ENCODE measurements at places on chromosomes 7 and 10.

DNA sequence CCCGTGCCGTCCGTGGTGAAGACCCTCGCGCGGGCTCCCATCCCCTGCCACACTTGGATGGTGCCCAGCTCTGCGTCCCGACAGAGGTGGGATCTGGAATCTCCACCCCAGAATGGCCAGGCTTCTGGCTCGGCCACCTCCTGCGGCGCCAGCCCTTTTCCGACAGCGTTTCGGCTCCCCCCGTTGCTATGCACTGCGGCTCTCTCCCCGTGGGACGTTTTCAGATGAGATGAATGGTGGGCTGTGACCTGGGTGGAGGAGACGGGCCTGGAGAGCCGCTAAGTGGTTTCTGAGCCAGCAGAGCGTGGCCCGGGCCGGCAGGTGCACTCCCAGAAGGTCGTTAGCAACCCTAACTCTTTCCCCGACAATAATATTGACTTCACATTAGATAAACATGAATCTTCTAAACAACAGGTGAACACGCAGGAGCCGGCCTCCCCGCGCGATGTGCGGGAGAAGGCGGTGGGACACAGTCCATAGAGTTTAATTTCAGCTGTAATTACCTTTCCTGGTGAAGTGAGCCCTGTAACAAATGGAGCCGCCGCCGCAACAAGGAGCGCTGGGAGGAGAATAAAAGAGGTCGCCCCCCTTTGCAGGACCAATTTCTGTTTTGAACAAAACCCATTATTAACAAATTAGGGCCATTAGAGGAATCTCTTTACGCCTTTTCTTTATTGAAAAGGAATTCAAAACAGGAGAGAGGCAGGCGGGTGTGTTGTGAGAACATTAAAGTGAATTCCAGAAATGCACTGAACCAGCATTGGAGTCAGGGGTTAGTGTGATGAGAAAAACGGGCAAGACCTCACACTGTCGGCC, 294.3 kb upstream of the PFKP start:
- no peak for DNase-seq

DNA sequence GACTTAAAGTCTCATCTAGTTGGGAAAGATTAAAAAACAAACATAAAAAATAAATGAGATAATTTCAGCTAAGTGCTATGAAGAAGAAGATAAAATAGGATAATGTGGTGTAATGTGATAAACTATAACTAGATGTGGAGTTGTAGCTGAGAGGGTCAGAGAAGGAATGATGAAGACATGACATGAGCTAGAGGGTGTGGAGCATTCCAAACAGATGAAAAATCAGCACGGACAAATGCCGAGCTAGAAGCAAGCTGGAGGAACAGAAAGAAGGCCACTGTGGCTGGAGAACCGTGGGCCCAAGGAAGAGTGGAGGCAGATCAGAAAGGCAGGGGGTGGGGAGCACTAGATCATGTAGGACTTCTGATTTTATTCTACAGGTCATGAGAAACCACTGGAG, 70.6 kb downstream of the CDK6 start:
- peak; percentile 70 for DNase-seq

DNA sequence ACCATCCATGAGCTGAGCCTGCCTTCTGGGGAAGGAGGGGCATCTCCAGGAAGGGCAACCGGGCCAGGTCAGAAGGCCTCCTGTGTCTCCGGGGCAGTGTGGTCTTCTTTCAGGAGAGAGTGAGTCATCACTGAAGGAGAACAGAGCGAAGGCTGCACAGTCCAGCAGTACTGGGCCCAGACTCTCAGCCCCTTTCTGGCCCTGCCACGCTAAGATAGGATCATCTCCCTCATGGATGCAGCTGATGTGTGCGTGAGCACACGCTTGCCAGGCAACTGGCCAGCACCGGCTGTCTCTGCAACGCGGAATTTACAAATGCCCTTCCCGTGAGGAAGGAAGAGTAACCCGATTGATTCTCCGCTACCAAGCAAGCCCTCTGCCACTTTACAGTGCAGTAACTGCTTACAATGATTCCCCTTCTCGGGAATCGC, 328.2 kb downstream of the TNS3 start:
- peak; percentile 30 for DNase-seq

- DNase-seq: no peak
Observed at GRCh38 chr10:49273626-49274025, 25.3 kb upstream of the C10orf71 start.

- DNase-seq: no peak
Observed at GRCh38 chr10:71443676-71444075, 47.0 kb downstream of the CDH23 start.

GRCh38 chr10:6201516-6201975, 1.2 kb upstream of the PFKFB3 start:
- peak; percentile 34 for DNase-seq

- DNase-seq: no peak
Observed at GRCh38 chr10:3806603-3807002, 21.6 kb upstream of the KLF6 start.

GRCh38 chr10:70850097-70850496, 34.3 kb downstream of the SGPL1 start:
- no peak for DNase-seq

- DNase-seq: peak; percentile 17
Observed at GRCh38 chr7:108454674-108455550, 1.3 kb downstream of the NRCAM start.

DNA sequence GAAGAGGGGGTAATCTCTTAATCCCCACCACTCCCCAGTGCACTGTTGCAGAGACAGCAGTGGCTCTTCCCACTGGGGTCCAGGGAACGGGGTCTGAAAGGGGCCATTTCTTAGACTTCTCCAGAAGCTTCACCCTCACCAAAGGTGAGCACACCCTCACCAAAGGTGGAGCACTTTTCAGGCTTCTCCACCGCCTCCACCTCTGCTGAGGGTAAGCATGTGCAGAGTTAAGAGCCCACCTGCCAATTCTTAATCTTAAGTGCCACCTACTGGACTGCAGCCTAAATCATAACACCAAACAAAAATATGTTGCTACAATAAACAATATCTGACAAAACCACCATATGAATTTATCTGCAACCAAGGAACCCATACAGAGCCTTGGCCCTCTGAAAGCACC, 27.0 kb downstream of the SNX13 start:
- DNase-seq: no peak

DNA sequence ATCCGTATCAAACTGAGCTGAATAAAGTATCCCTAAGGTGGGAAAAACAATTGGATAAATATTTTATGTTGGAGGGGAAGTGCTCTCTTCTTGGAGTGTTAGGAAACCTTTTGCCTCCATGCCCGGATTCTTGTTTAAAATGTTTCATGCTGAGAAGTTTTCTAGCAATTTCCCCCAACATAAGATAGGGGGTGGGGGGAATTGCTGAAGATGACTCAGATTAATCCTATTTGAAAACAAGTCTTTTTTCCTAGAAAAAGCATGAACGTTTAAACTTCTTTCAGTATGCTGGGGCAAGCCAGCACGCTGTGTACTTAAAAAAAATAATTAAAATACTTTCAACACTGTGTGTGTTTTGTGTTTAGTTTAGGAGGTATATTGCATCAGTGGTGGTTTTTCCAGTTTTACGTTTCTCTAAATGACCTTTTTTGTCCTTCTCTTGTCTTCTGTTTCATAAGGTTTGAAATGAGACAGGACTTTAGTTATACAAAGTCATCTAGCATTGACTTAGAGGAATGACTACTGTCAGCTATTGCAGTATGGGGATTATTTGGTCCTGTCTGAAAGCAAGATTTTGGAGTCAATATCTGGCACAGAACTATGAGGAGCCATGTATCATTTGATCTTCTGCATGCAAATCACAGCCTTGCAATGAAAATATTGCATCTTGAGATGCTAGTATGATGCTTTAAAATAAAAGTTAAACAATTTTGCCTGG, 295.9 kb downstream of the GATA3 start:
- DNase-seq: no peak

DNA sequence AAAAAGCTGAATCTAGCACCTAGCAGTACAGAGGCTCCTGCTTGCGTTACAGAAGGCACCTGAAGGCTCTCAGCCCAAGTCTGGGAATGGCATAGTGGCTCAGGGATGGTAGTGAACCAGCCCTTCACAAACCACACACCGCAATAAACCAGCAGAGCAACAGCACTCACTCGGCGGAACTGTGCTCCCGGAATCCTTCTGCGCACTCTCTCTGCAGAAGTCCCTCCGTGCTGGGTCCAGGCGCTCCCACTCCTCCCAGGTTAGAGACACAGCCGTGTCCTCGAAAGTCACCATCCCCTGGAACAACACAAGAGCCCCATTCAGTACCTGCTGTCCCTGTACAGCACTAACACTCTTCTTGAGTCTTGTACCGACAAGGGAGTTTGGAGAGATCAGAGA, 1.5 kb downstream of the ZNF394 start:
- no peak for DNase-seq

DNA sequence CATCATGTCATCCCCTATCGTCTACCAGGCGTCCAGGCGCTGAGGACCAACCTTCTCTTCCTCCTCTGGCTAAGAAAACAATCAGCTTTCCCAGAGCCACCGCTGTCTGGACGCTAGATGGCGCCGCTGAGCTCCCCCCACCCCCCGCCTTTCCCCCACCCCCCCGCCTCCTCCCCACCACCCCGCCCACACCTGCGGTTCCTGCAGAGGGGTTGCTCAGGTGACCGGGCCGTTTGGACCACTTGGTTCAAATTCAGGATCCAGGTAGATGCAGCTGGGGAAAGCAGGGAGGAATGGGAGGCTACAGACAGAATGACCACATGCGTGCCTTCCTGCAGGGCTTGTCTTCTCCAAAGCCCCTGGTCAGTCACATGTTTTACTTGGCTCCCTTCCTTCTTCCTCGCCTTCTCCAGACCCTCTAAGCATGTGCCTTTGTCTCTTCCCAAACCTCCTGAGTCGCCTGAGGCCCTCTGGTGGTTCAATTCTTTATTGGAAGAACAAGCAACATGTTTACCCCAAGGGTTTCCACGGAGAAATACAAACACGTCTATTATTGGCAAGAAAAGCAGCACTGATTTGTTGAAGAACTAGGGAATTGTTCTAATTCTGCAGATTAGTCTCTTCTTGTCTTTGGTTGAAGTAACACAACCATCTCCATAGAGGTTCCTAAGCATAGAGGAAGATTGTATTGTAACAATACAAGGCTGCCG, 24.7 kb downstream of the AOC1 start:
- peak; percentile 76 for DNase-seq

- no peak for DNase-seq
Observed at GRCh38 chr7:4711634-4712033, 29.5 kb downstream of the FOXK1 start.

GRCh38 chr7:48108959-48109847, 20.1 kb downstream of the UPP1 start:
- DNase-seq: no peak

- DNase-seq: no peak
Observed at GRCh38 chr7:36633377-36633776, 90.9 kb downstream of the AOAH start.

DNA sequence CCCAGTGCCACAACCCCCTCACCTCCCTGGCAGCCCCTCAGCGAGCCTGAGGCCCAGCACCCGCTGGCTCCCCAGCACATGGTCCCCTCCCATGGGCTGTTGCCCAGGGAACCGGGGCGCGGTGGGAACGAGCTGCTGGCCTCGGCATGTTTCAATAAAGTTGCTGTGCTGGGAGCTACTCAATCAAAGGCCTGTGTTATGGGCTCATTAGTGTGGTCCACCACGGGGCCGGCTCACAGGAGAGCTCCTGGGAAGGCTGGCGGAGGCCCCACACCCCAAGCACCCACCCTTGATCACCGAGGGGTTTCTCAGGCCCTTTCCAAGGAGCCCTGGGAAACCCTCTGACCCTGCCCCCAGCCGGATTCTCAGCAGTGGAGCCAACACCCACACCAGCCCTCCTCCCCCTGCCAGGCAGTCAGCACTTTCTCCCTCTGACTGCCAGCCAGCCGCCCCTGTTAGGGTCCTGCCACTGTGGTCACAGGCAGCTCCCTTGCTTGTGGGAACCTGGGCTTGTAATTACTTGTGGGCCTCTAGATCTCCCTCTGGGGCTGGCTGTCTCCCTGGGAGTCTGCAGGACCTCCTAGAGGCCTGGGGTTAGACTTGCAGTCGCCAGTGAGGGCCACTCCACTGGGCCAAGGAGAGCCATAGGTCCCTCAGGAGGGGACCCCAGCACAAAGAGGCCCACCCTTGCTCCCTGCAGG, 24.8 kb upstream of the TRIM8 start:
- no peak for DNase-seq

GRCh38 chr10:12434277-12434676, 84.9 kb downstream of the CAMK1D start:
- no peak for DNase-seq

GRCh38 chr10:133381036-133381435, 2.0 kb downstream of the PAOX start:
- DNase-seq: no peak

DNA sequence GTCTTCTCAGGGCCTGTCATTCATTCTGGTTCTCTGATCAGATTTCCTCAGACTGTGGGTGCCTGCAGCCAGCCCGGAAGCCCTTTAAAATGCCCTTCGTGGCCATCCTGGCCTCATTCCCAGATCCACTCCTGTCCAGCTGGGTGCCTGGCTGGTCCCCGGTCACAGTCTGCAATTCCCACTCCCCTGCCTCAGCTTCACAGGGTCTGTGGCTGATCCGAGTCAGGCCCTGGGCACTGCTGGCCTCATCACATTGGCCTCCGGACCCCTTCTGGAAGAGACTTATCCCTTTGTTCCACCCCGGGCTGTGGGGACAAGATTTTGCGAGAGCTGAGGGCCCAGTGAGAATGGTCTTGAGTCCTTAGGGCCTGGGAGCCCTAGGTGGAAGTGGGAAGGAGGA, 12.1 kb downstream of the DOCK1 start:
- no peak for DNase-seq

DNA sequence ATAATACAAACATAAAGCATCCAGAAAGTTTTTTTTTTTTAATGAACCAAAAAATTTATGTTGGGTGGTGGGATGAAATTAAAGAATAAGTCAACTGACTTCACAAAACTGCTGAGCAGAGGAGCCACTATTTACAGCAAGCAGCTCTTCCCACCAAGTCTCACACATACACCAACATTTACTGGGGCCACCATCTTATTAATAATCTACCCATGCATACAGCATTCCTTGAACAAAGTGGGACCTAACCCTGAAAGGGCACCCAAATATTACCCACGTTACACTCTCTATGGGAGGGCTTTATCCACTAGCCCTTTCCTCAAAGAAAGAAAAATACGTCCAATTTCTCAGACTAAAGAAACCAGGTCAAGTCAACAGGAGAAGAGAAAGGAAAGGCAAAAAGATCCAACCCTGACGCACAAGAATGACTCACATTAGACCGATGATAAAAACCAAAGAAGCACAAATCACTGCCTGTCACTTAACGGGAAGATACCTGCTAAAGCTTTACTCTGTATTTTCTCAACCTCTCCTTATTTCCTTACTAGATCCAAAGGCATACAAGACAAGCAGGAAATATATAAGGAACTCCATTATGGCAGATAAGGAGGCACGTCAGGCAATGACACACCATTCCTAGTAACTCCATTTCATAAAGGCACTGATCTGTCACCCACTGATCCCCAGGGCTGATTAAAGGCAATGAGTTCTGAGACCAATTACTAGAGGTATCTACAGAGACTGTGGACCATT, 141.8 kb upstream of the ASAH2 start:
- DNase-seq: peak; percentile 46

- no peak for DNase-seq
Observed at GRCh38 chr7:38215115-38215514, 37.1 kb downstream of the STARD3NL start.
